Cardiac septum (tissue), 1 donor: ENCODE measurements at places on chromosomes 7 and 10. TPM values are rescaled to one million over a fixed set of nuclear protein-coding genes. Genes with fewer than 3 reads are reported as not detected.

- no peak for DNase-seq
These were observed 58.0 kb upstream of the PAX2 start for GRCh38 chr10:100687143-100688003.

DNA sequence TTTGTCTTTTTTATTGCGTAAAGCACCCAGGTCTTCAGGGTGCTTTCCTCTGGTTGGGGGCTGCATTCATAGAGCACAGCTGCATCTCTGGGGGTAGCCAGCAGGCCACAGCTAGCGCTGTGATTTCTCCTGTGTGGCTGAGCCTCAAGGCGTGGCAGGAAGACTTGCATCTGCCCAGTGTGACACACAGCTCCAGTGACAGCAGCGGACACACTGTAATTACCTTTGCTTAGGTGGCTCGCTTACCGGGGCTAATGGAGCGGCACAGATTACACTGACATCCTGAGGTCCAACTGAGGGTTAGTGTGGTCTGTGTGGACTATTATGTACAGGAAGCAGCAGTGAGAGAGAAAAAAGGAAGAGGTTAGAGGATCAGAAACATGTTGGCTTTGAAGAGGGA is 27.1 kb downstream of the ABCB4 start:
- no peak for DNase-seq

GRCh38 chr10:131196176-131196885 is 115.2 kb downstream of the TCERG1L start:
- peak; percentile 55 for DNase-seq

- DNase-seq, result no peak
These were observed 118.2 kb upstream of the DPP6 start for GRCh38 chr7:153934048-153934447.

CHST3 gene
- total RNA-seq, result 24.4 TPM

C10orf67 gene
- 0.35 TPM for total RNA-seq

DNA sequence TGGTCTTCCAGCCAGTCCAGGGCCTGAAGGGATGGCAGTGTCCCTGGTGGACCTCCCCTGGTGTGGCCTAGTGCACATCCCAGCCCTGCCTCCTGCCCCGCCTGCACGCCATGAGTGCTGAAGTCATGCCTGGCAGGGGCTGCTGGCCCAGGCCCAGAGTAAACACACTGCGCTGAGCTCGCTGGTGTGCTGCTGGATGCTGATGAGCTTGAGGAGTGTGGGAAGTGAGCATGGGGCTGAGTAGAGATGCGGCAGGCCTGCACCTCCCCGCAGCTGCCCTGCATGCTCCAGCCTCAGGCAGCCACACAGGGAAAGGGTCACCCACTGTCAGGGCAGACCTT is 43.2 kb downstream of the HTRA1 start:
- DNase-seq, result peak; percentile 91

DNA sequence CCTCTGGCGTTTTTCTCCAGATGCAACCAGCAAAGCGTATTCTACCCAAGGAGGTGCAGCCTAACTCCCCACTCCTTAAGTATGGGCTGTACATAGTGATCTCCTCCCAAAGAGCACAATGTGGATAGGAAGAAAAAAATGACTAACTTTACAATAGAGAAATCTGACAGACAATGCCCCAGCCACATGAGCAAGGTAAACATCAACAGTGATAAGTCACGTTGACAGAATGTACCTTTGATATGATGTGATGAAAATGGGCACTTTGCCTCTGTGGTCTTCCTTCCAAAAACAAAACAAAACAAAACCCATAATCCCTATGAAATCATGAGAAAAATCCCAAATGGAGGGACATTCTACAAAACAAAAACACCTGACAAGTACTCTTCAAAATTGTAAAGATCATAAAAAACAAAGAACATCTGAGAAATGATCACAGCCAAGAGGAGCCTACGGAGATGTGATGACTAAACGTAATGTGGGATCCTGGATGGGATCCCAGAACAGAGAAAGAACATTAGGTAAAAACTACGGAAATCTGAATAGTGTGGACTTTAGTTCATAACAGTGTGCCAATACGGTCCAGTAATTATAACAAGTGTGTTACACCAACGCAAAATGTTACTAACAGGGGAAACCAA is 50.6 kb downstream of the ABLIM1 start:
- DNase-seq, result no peak

DNA sequence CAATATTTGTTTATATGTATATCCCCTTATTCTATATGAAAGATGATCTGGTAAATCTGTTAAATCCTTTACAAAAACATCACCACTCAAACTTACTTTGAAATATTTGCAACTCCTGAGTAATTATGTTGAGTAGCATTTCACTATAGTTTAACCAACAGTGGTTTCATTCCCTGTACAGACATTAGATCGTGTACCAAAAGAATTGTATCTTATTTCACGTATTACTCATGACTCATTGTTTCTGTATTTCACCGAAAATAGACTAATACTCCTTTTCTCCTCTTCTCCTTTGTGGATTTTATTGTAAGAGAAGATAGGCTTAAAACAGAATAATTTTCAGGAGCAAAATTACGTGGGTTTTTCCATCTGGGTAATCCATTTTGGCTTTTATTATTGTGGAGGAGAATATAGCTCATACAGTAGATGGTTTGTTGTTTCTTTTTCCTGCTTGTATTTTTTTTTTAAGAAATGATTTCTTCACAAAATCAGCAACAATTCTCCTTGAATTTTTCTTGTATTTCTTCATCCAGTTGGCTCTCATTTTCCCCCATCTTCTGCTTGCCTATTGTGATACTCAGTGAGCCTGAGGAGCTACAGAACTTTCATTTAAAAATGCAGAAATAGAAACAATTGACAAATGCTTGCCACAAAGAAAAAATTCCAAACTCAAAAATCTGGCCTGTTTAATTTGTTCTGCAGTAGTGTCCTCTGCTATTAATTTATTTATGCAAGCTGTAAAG is 90.6 kb upstream of the OIT3 start:
- no peak for DNase-seq

RSBN1L gene
- 9.4 TPM for total RNA-seq

- no peak for DNase-seq
These were observed 90.1 kb downstream of the GRM3 start for GRCh38 chr7:86733783-86734182.

GRCh38 chr10:86635402-86635801 is 18.9 kb upstream of the OPN4 start:
- no peak for DNase-seq

DNA sequence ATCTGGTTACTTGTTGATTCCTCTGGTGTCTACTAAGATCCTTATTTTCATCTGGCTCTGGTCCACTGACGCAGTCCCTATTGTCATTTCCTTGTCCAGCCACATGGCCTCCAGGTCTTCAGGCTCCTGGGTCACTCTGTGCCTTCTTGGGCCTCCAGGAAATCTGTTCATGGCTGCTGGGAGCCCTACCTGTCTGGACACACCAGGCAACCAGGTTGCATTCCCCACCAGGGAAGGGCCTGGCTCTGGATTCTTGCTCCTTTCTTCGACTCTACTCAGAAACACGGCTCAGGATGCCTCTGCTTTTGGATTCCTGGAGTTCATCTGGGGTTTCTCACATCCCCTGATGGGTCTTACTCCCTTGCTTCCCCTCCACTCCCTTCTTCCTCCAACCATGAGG is 8.0 kb upstream of the PPIF start:
- no peak for DNase-seq

- DNase-seq, result no peak
These were observed 222.6 kb downstream of the EBF3 start for GRCh38 chr10:129741280-129741977.

RARRES2 gene
- 10.6 TPM for total RNA-seq

DNA sequence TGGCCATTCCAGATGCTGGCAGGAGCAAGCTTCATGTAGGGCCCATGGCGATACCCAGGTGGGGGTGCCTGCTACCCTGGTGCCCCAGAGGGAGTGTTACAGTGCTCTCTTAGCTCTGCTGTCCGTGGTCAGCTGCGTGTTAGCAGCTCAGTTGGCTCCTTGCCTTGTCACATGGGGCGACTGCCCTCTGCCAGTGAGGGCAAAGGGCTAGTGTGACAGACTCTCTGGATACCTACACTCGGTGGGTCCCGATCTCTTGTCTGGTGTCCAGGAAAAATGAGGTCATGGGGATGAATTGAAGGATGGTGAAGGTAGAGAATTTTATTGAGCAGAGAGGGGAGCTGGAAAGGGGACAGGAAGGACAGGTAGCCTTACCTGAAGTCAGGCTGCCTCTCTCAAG is 152.2 kb downstream of the CYP26A1 start:
- peak; percentile 63 for DNase-seq

DNA sequence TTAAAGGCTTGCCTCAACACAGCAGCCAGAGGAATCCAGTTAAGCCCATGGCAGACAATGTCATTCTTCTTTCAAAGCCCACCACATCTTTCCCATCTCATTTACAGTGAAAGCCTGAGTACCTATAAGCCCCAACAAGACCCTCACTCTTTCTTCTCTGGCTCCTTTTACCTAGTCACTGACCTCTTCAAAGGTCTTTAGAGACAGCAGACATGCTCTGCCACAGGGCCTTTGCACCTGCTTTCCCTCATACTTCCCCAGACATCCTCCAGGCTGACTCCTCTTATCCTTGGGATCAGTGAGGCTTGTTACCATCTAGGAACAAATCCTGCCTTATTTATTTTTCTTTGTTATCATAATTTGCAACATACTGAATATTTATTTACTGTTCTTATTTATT is 17.8 kb downstream of the HYAL4 start:
- DNase-seq, result no peak

SDK1 gene
- total RNA-seq, result 0.32 TPM

ERLIN1 gene
- 7.2 TPM for total RNA-seq

SUN3 gene
- total RNA-seq, result not detected

TNRC18 gene
- 40.5 TPM for total RNA-seq

GRCh38 chr7:27178366-27178765 is 4.2 kb upstream of the HOXA10 start:
- DNase-seq, result no peak

- DNase-seq, result no peak
These were observed 493.5 kb upstream of the GALNT17 start for GRCh38 chr7:70638158-70639107.

C10orf53 gene
- not detected for total RNA-seq

- no peak for DNase-seq
These were observed 122.3 kb downstream of the TRIL start for GRCh38 chr7:28835800-28836199.
